Stimulated activated naive CD4-positive, alpha-beta T cell treated with Interleukin-2 at 50 U/mL for 16 hours (primary cell): ENCODE measurements at places on chromosomes 7 and 10.
A peak's percentile ranks its signal among the peaks of the same experiment; 100 is the strongest.

GRCh38 chr7:16260236-16260728, 161.1 kb downstream of the CRPPA start:
- DNase-seq = no peak

- DNase-seq = no peak
Observed at GRCh38 chr10:97726636-97727178, 10.2 kb upstream of the ZFYVE27 start.

DNA sequence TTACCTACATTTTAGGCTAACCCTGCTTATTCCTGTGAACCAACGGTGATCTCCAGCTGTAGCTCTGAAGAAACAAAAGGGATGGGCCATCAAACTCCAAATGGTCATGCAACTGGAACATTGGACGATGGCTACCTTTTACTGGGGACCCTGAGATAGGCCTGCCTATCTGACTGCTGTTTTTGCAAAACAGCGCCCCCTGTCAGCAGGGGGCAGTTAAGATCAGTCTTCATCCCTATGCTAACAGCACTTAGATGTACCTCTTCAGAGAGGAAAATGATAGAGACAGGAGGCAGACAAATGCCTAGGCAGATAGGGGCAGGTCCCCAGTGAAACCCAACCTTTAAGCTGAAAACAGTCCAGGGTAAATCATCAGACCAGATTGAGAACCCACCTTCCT, 1085.4 kb upstream of the SORCS1 start:
- DNase-seq = no peak

DNA sequence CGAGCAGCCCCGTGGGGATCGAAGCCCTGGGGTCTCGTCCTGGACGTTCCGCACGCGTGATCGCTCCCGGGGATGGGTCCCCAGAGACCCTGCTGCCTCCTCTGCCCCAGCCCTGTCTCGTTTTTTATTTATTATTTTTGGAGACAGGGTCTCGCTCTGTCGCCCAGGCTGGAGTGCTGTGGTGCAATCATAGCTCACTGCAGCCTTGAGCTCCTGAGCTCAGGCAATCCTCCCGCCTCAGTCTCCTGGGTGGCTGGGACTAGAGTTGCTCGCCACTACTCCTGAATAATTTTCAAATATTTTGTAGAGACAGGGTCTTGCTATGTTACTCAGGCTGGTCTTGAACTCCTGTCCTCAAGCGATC, 319 bp upstream of the STX1A start:
- no peak for DNase-seq

GRCh38 chr7:76056241-76056640, 8.3 kb downstream of the MDH2 start:
- no peak for DNase-seq

DNA sequence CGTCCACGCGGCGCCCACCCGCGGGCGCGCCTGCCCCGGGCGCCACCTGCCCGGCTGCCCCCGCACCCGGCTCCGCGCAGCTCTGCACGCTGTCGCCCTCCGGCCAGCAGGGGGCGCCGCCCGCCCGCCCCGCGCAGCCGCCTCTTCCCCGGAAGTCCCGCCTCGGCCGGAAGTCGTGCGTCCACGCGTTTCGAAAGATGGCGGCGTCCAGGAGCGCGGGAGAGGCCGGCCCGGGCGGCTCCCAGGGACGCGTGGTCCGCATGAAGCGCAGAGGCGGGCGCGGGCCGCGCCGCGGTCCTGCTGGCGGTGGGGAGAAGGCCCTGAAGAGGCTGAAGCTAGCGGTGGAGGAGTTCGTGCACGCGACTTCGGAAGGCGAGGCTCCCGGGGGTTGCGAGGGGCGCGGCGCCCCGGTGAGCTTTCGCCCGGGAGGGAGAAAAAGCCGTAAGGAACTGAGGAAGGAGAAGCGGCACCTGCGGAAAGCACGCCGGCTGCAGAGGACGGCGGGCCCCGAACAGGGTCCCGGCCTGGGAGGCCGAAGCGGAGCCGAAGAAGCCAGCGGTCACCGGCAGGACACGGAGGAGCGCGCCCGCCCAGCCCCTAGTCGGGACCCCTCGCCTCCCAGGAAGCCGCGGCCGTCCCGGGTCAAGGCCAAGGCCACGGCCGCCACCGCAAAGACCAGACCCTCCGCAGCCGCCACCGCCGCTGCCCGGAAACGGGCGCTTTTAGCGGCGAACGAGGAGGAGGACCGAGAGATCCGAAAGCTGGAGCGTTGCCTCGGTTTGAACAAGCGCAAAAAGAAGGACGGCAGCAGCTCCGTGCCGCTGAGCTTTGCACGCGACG, at the start of gene NOM1:
TSS of gene NOM1 (plus strand) at position 172 of the 840 bp plus-strand sequence. CDS start at position 198, 26 bp downstream.
- peak; percentile 89 for DNase-seq

- DNase-seq = no peak
Observed at GRCh38 chr10:10782603-10783002, 235.1 kb upstream of the CELF2 start.

GRCh38 chr10:127600479-127600878, 51.4 kb downstream of the NPS start:
- DNase-seq = no peak

- DNase-seq = no peak
Observed at GRCh38 chr10:91033324-91033950, 112.5 kb upstream of the ANKRD1 start.

- no peak for DNase-seq
Observed at GRCh38 chr10:113381416-113381815, 171.4 kb upstream of the HABP2 start.

GRCh38 chr10:72229261-72230251, 13.5 kb upstream of the ASCC1 start:
- no peak for DNase-seq

- DNase-seq = no peak
Observed at GRCh38 chr7:77442636-77443035, 26.5 kb upstream of the GSAP start.

GRCh38 chr7:139182363-139182762, 48.7 kb upstream of the UBN2 start:
- DNase-seq = no peak

- no peak for DNase-seq
Observed at GRCh38 chr10:86265236-86265894, 101.2 kb downstream of the GRID1 start.

DNA sequence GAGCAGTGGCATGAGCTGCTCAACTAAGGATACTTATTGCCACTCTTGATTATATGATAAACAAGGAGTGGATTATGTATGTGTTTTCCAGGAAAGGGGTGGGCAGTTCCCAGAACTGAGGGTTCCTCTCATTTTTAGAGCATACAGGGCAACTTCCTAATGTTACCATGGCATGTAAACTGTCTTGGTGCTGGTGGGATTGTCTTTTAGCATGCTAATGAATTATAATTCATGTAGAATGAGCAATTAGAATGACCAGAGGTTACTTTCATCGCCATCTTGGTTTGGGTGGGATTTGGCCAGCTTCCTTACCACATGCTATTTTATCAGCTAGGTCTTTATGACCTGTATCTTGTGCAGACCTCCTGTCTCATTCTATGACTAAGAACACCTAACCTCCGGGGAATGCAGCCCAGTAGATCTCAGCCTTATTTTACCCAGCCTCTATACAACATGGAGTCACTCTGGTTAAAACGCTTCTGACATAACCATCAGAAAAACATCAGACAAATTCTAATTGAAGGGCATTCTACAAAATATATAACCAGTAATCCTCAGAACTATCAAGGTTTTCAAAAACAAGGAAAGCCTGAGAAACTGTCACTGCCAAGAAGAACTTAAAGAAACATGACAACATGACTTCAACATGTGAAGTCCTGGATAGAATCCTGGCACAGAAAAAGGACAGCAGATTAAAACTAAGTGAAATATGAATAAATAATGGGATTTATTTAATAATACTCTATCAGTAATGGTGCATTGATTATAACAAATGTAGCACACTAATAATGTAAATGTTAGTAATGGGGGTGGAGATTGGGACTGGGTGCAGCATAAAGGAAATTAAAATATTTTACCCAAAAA, 365.0 kb downstream of the SEMA3D start:
- no peak for DNase-seq

DNA sequence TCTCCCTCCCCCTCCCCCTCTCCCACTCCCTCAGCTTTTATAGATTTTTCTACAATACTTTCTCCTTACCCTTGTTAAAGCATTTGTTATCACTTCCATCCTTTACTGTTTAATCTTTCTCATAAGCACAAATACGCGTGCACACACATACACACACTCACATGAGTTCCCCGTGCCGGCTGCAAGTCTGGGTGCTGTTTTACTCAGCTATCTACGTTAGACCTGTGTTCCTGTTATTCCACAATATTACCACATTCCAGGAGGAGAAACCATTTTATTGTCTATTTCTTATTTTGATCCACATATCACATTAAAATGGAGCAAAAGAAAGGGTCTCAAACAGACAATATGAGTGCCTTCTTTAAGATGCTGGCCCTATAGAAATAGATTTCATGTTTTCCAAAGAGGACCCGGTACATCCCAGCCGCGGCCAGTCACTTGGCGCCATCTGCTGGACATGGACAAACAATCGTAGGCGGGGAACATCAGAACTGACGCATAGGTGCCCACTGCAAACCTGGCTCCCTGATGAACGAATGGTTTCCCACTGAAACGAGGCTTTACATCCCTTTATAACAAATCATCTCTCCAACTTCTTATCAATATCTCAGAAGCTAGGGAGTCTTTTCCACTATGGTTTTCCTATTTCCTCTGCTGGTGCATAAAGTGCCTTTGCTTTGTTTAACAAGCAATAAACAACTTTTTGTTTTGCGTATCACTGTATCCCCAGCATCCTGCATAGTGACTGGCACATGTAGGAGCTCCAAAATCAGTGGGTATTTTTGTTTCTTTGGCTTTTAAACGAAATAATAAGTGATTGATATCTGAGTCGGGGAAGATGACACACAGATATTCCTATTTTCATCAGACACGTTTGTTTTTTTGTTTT, 25.2 kb upstream of the OPTN start:
- DNase-seq = peak; percentile 24

DNA sequence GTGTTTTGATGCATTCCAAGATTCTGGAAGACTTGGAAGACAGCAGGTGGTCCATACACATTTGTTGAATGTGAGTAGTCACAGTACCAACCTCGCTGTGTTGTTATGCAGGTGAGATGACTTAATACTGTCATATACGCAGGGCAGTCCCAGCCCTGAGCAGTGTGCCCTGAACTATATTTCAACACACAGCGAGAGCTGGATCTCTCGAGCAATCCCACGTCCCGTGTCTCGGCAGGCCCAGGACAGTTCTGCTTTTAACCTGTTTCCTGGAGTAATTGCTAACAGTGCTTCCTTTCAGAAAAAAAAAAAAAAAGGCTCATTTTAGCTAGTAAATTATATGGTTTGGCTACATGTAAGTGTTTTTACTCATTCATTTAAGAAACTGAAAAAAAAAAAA, 179.7 kb downstream of the PRKCQ start:
- no peak for DNase-seq

DNA sequence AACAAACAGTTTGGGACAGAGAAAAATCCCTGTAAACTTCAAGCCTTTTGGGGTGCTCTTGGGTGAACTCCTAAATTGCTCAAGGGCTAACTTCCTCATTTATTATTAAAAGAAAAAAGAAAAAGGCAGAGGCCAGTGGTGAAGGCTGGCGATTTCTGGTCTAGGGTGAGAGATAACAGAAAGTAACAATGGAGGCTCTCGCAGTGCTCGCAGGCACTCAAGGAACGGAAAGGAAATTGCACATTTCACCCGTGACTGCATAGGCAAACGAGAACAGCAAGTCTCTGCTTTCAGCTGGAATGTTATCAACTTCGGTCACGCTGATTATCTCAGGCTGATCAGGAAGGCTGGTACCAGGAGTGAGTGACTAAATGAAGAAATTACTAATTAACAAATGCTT, 70.7 kb downstream of the PRKAG2 start:
- no peak for DNase-seq

GRCh38 chr7:34406848-34407530, 251.0 kb upstream of the NPSR1 start:
- DNase-seq = no peak

GRCh38 chr7:47303695-47304453, 278.0 kb downstream of the TNS3 start:
- no peak for DNase-seq

- peak; percentile 28 for DNase-seq
Observed at GRCh38 chr7:102286237-102287110, at the start of gene SH2B2. Gene SH2B2 (plus strand): TSS chr7:102286868. CDS start chr7:102300551, 13,683 bp downstream.

DNA sequence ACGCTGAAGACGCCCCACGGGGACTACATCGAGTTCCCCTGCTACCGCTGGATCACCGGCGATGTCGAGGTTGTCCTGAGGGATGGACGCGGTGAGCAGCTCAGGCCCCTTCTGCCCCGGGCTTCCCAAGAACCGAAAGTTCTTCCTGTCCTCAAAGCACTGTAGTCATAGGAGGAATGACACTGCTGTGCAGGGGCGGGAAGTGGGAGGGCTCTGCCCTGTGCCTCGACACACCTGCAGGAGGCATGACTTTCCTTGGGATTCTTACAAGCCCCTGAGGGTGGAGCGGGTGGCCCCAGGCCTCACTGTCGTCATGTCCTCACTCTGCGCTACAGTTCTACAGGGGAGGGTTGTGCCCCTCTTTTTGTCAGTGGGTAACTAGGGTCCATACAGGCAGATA, 8.6 kb downstream of the ALOX5 start:
- no peak for DNase-seq
